ENCODE measurements at places on chromosomes 11 and 22.

- DNase-seq: no peak
- H3K4me1 ChIP-seq: peaks cover 10% of the 10 kb centered on the region
- no peaks in the 10 kb centered on the region for H3K36me3 ChIP-seq
- H3K27ac ChIP-seq: no peak overlapping the region
These were observed 16.5 kb upstream of the DGKZ start for GRCh38 chr11:46330563-46331281.

DNA sequence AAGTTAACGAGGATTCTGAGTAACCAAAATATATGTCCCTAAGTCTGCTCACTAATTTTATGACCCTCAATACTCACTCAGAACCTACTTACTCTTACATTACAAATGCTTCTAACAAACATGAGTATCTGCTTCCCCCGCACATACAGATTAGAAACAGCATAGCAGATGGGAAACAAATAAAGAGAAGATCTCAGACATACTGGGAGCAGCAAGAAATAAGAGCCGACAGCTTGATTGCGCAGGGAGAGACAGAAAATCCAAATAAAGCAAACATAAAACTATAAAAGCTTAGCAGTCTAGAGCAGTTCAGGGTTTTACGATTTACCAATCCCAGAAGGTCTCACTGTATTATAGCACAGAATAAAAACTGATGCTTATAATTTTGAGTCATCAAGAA lies 89.1 kb upstream of the DBX1 start:
- no peaks in the 10 kb centered on the region for H3K36me3 ChIP-seq
- no peak overlapping the region for H3K27ac ChIP-seq
- H3K4me1 ChIP-seq: no peaks in the 10 kb centered on the region

DNA sequence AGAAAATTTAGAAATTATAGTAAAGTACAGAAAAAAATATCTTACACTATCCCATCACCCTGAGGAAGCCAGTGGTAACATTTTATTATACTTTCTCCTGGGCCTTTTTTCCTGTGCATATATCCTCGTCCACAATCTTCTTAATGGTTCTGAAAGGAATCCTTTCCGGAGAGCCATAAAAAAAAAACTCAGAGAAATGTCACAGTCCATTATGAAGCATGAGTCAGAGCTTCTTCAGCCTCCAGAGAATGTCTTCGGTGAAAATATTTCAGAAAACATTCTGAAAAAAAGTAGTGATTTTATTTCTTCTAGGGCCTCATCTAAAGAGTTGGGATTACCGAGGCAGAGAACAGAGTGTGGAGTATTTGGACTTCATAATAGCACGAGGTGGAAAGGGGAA lies 163.4 kb downstream of the INSC start:
- no peak for DNase-seq
- H3K4me3 ChIP-seq: no peak overlapping the region
- no peaks in the 10 kb centered on the region for H3K27me3 ChIP-seq
- no peaks in the 10 kb centered on the region for H3K36me3 ChIP-seq

DNA sequence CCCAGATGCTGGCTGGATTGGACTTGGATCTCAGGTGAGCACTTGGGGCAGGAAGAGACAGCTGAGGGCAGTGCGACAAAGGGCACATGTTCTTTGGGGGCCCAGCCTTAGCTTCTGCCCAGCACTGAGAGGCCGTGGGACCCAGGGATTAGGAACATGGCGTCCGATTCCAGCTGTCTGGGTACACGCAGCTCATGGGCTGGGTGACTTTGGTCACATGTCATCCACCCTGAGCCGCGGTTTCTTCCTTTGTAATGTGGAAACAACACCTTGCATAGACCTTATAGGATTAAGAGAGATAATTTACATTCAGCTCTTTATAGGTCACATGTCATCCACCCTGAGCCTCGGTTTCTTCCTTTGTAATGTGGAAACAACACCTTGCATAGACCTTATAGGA lies 39.8 kb downstream of the MYO18B start:
- H3K4me3 ChIP-seq: no peak overlapping the region
- DNase-seq: no peak
- no peak overlapping the region for H3K27ac ChIP-seq
- peaks cover 31% of the 10 kb centered on the region for H3K36me3 ChIP-seq
- no peaks in the 10 kb centered on the region for H3K4me1 ChIP-seq

DNA sequence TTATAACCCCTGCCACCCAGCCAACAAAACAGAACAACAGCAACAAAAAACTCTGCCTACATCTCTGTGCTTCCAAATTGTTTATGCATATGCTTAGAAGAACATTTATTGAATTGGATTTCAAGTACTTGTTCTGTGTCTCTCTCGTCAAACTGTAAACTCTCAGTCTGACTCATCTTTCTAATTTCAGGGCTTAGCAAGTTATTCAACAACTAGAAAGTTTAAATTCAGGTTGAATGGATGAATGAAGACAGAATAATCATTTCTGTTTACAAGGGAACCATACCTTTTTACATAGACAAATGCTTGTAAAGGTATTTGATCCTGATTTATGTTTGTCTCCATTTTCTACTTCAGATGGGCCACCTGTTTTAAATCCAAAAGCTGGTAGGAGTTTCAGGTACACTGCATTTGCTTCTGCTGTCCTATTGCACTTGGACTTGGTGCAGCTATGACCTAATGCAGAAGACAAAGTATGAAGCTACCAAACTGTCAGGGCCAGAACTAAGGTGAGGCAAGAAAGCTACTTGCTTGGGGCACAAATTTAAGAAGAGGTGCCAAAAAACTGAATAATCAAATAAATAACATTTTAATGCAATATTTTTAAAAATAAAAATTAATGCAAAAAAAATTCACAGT lies 1.6 kb upstream of the FBXO3 start:
- peaks cover 26% of the 10 kb centered on the region for H3K27me3 ChIP-seq
- H3K36me3 ChIP-seq: no peaks in the 10 kb centered on the region
- no peak overlapping the region for H3K4me3 ChIP-seq
- peaks cover 23% of the 10 kb centered on the region for H3K4me1 ChIP-seq
- DNase-seq: no peak

- H3K27ac ChIP-seq: no peak overlapping the region
- no peaks in the 10 kb centered on the region for H3K27me3 ChIP-seq
- H3K4me3 ChIP-seq: no peak overlapping the region
- H3K36me3 ChIP-seq: peaks cover 35% of the 10 kb centered on the region
- H3K4me1 ChIP-seq: no peaks in the 10 kb centered on the region
- DNase-seq: no peak
These were observed 60.9 kb downstream of the PDHX start for GRCh38 chr11:34977089-34977912.

- H3K4me1 ChIP-seq: peaks cover 19% of the 10 kb centered on the region
- DNase-seq: no peak
- no peak overlapping the region for H3K4me3 ChIP-seq
- no peaks in the 10 kb centered on the region for H3K27me3 ChIP-seq
- peaks cover 19% of the 10 kb centered on the region for H3K36me3 ChIP-seq
These were observed 7.3 kb upstream of the ARAP1 start for GRCh38 chr11:72759468-72759985.

DNA sequence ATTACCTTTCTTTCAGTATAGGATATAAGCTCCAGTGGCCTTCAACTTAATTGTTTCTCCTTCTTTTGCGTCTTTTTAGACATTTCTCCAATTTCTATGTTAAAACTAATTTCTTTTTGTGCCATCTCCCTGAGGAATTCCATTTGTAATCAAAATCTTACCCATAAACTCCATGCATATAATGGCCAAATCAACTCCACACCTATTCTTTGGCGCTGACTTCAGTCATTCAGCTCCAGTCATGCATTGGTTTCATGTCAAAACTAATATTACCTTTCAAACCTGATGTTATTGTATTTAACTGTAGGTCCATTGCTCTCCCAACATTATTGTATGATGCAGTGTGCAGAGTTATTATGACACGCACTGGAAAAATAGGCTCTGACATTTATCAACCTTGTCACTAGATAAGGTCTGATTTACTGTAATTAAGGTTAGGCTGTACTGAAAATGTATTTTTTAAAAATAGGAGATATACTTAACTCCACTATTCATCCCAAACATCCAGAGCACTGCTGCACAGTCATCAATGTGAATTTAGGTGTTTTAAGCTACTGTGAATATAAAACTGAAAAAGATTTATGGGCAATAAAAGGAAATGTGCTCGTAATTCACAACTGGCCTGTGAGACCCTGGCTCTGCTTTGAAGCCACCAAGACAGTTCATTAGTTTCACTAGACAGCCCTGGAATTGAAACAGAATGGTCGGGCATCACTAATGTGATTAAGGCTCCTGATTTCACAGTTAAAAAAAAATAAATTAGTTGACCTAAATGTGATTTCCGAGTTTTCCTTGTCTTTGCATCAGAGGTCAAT lies 180.6 kb upstream of the GRIA4 start:
- no peaks in the 10 kb centered on the region for H3K36me3 ChIP-seq
- DNase-seq: no peak
- H3K4me3 ChIP-seq: no peak overlapping the region
- H3K4me1 ChIP-seq: no peaks in the 10 kb centered on the region

DNA sequence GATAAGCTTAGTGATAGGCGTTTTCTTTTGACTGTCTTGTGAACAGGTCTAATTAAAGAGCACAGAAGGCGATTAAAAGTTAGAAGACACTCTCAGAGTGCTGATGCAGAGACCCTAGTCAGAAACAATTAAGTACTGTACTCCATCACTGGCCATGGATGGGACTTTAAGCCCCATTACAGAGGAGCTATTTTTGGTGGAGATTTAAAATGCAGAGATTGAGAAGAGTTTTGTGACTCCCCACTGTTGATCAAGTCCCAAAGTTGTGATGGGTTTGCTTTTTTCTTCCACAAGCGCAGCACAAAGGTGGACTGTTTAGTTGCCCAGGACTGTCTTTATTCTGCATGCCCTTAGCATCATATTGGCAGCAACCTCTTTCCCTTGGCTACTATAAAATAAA lies 978 bp downstream of the LUZP2 start:
- H3K27me3 ChIP-seq: no peaks in the 10 kb centered on the region
- H3K4me3 ChIP-seq: no peak overlapping the region
- H3K27ac ChIP-seq: no peak overlapping the region
- no peaks in the 10 kb centered on the region for H3K4me1 ChIP-seq
- H3K36me3 ChIP-seq: no peaks in the 10 kb centered on the region
- DNase-seq: no peak

DNA sequence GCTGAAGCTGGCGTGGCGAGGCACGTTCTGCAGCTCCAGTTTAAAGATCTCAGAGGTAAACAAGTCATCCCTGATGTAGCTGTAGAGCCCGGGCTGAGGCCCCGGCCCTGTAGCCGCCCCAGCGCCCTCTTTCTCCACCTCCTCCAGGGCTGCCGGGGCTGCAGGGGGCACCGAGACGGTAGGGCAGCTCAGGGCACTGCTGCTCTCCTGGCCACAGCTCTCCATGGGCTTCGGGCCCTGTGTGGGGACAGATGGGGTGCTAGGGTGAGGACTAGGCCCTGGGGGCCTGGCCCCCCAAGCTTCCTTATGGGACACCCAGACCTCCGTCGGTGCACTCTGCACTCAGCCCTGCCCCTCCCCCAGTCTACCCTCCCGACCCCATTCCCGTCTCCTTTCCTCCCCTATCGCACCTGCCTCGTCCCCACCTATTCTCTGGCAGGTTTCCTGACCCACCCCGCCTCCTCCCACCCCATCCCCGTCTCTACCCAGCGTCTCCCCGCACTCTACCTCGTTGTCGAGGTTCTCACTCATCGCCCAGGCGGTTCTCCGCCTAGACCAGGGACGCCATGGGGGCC lies 559 bp downstream of the RANBP1 start:
- H3K36me3 ChIP-seq: peaks cover 84% of the 10 kb centered on the region
- peak overlapping the region; percentile 63 for H3K4me3 ChIP-seq
- peak; percentile 99 for DNase-seq
- peaks cover 25% of the 10 kb centered on the region for H3K4me1 ChIP-seq
- no peaks in the 10 kb centered on the region for H3K27me3 ChIP-seq

- no peaks in the 10 kb centered on the region for H3K36me3 ChIP-seq
- no peak overlapping the region for H3K27ac ChIP-seq
- H3K4me3 ChIP-seq: no peak overlapping the region
- no peak for DNase-seq
These were observed 115.6 kb downstream of the SGSM3 start for GRCh38 chr22:40485813-40486667.

DNA sequence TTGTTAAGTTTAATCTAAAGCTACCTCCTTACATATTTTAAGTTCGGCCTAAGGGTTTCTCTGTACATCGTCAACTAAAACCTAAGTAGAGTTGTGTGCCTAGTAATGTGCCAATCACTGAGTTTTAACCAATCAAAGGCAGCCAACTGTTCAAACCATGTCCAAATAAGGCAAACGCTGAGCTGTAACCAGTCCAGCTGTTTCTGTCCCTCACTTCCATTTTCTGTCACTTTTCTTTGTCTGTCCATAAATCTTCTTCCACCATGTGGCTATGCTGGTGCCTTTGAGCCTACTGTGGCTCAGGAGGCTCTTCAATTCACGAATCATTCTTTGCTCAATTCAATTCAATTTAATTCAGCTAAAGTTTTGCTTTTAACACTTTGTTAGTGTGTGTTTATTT lies 13.9 kb upstream of the ATXN10 start:
- peaks cover 2% of the 10 kb centered on the region for H3K27me3 ChIP-seq
- H3K4me1 ChIP-seq: no peaks in the 10 kb centered on the region
- H3K4me3 ChIP-seq: no peak overlapping the region
- no peak overlapping the region for H3K27ac ChIP-seq
- H3K36me3 ChIP-seq: no peaks in the 10 kb centered on the region

GRCh38 chr22:25942856-25943411 lies 200.9 kb downstream of the MYO18B start:
- H3K36me3 ChIP-seq: peaks cover 13% of the 10 kb centered on the region
- H3K4me3 ChIP-seq: no peak overlapping the region
- H3K4me1 ChIP-seq: no peaks in the 10 kb centered on the region
- no peaks in the 10 kb centered on the region for H3K27me3 ChIP-seq

GRCh38 chr11:62806611-62807121 lies 1.4 kb upstream of the NXF1 start:
- peak; percentile 7 for DNase-seq
- H3K27ac ChIP-seq: peak overlapping the region; percentile 72
- peak overlapping the region; percentile 94 for H3K4me3 ChIP-seq
- peaks cover 26% of the 10 kb centered on the region for H3K36me3 ChIP-seq
- H3K4me1 ChIP-seq: peaks cover 19% of the 10 kb centered on the region
- no peaks in the 10 kb centered on the region for H3K27me3 ChIP-seq

- no peaks in the 10 kb centered on the region for H3K36me3 ChIP-seq
- no peak overlapping the region for H3K4me3 ChIP-seq
- H3K27ac ChIP-seq: no peak overlapping the region
- no peak for DNase-seq
- no peaks in the 10 kb centered on the region for H3K27me3 ChIP-seq
These were observed 24.5 kb upstream of the TNRC6B start for GRCh38 chr22:40153192-40153591.

GRCh38 chr11:23217072-23217471 lies 356.8 kb upstream of the CCDC179 start:
- no peaks in the 10 kb centered on the region for H3K36me3 ChIP-seq
- no peaks in the 10 kb centered on the region for H3K27me3 ChIP-seq
- H3K4me1 ChIP-seq: no peaks in the 10 kb centered on the region
- DNase-seq: no peak

GRCh38 chr11:71075871-71076420 lies 176.4 kb downstream of the SHANK2 start:
- H3K4me1 ChIP-seq: no peaks in the 10 kb centered on the region
- H3K36me3 ChIP-seq: no peaks in the 10 kb centered on the region
- no peak for DNase-seq
- H3K4me3 ChIP-seq: no peak overlapping the region
- H3K27ac ChIP-seq: no peak overlapping the region

All from K562 (cell line).